Large intestine (tissue), 12 donors: ENCODE measurements at places on chromosomes 7 and 10.

DNA sequence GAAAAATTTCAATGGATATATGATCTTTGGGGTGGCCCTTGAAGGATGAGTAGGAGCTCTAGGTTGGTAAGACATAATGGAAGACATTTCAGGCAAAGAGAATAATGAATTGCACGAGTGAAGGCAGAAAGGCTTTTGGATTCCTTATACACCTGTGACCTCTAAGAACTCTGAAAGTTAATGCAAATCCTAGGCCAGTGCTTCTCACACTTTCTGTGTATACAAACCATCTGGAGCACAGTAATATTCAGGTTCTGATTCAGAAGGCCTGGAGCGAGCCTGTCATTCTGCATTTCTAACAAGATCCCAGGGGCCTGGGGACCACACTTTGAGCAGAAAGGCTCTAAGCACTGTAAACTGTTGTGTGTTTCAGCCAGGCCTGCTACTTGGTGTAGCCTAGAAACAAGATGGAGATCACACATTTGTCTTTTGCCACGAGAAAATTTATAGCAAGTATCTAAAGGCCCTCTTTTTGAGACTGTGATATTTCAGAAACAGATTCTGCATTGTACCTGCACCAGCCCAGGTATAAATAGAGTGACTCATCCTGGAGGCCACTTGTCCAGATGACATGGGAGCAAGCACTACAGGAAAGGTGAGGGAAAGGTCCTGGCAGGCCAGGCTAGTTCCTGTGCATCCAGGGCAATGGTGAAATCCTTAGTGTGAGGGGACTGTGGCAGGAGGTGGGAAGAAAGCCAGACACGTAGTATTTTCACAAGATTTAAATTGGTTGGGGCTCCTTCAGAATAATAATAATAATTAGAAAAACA lies 24.4 kb downstream of the MRPS33 start:
- DNase-seq: no peak

GRCh38 chr10:77505431-77506334 lies 131.9 kb downstream of the KCNMA1 start:
- DNase-seq: no peak

- no peak for DNase-seq
Observed at GRCh38 chr7:128699196-128699712, 27.2 kb downstream of the GARIN1A start.

DNA sequence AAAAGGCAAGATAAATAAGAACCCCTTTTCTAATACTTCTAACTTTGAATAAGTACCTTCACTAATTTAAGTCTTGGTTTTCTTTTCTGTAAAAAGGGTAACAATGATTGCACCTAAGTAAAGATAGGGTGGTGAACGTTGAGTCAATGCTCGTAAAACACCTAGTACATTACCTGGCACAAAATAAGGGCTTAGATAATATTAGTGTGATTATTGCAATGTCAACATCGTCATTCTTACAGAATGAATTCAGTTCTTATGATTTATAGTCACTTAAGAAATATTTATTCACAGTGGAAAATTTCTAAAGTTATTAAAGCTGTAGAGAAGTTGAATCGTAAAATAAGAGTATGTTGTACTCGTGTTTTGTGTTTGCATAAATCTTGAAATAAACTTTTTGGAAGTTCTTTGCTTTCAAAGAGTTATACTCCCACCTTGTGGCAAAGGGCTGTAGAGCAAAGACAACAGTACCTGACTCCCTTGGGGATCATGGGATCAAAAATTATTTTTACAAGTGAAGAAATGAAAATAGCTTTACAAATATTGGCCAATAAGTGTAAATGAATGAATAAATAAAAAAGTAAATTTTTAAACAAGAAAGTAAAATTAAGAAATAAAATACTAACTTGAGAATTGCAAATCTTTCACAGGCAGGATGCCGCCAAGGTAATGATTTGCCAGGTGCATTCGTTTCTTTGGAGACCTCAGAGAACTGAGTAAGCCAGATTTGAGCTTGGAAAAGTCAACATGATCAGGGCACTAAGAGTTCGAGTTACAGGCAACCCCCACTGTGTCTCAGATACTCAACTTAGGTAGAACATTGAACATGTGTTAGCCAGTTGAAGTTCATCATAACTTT lies 285.8 kb upstream of the CACNA2D1 start:
- peak; percentile 12 for DNase-seq

- no peak for DNase-seq
Observed at GRCh38 chr10:114437473-114438292, 33.4 kb upstream of the AFAP1L2 start.

DNA sequence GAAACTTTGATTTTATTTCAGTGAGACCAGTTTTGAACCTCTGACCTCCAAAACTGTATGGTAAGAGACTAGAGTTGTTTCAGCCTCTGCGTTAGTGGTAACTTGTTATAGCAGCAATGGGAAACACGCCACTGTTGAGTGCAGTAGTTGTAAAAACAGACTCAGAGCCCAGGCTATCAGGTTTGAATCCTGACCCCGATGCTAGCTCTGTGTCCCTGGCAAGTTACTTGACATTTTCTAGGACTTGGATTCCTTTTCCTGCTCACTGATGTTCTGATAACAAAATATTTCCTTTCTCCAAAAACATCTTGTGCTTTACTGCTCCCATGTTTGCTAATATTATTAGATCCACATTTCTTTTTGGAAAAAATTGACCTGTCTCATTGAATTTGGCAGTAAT lies 131.0 kb downstream of the PLXDC2 start:
- no peak for DNase-seq

DNA sequence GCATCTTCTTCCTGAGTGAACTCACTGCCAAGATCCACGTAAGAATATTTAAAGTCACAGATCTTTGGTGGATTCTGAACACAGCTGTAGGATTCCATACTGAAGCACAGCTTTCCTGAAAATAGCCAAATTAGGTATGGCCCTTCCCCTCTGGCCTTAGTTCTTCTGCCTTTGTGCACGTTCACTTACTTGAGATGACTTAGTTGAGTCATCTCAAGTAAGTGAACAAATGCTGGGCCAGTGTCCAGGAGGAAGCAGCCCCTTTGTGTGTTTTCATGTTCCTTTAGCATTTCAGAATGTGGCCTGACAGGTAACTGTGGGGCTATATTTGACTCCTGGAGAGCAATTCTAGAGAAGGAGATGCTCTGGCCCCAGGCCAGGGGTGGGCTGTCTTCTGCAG lies 51.5 kb downstream of the CCNY start:
- DNase-seq: no peak

GRCh38 chr10:15624401-15625196 lies 95.1 kb downstream of the ITGA8 start:
- DNase-seq: no peak

- DNase-seq: no peak
Observed at GRCh38 chr7:47478017-47478344, 103.9 kb downstream of the TNS3 start.

GRCh38 chr10:124961248-124961570 lies 19.3 kb downstream of the ZRANB1 start:
- no peak for DNase-seq

GRCh38 chr7:128254470-128254869 lies 13.4 kb downstream of the LEP start:
- no peak for DNase-seq

- DNase-seq: no peak
Observed at GRCh38 chr10:132155723-132156381, 30.9 kb upstream of the DPYSL4 start.

DNA sequence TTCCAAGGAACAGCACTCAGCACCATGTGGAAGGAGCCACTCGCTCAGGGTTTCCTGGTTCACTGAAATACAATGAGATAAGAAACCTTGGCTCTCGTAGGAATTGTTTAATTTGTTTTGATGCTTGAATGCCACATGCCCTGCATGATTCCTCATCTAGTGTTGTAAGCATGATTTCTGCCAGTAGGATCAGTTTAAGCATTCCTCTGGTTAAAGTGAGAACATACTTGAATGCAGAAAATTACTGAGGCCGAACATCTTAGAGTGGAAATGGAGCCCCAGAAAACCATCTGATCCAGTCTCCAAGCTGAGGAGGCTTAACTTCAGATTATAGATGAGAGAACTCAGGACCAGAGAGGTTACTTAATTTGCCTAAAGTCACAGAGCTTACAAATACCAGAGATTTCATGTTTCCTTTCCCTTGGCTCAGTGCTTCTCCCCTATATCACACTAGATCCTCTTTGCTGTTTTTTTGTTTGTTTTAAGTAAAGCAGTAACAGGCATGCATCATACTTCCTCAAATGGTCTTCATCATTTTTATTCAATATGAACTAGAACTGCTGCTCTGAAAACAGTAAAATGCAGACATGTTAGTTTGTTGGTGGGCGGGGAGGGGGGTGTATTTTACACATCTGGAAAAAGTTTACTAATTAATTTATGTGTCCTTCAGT lies 125.1 kb downstream of the ADAM12 start:
- no peak for DNase-seq

- no peak for DNase-seq
Observed at GRCh38 chr10:110569122-110569521, 1.6 kb downstream of the SMC3 start.

GRCh38 chr7:19284596-19285300 lies 139.5 kb upstream of the FERD3L start:
- DNase-seq: no peak

GRCh38 chr7:4835398-4836205 lies 26.2 kb downstream of the PAPOLB start:
- no peak for DNase-seq

- DNase-seq: no peak
Observed at GRCh38 chr7:69663911-69664832, 65.9 kb downstream of the AUTS2 start.

- DNase-seq: no peak
Observed at GRCh38 chr7:133252506-133252857, 396 bp upstream of the EXOC4 start.

- DNase-seq: no peak
Observed at GRCh38 chr10:8873310-8873709, 818.8 kb downstream of the GATA3 start.

- no peak for DNase-seq
Observed at GRCh38 chr10:91162050-91162494, 58.4 kb upstream of the PCGF5 start.

DNA sequence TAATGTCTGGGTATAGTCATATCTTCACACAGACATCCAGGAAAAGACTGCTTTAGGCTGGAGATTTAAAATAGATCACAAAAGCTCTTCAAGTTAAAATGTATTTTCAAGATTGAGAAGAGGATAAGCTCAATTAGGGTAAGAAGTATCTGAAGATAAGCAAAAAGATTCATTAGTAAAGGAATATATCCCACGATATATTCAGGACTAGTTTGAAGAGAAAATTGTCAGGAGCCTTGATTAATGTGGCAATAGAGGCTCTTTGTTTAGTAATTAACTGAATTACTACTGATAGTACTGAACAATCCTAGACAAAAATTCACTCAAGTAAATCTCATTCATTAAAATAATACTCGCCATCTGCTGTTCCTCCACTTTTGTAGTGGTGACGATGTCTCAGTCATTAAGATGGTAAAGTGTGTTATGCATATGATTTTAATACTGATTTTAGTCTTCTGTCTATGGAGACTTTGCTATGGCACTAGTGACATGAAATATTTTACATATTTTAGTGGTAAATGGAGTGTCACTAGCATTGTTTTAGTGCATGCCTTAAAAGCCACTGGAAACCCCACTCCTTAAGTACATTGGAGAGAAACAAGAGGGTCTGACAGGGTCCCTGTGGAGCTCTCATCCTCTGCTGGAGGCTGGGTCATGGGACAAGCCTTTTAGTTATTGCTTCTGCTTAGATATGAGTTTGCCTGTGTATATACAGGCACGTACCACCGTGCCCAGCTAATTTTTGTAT lies 32.8 kb downstream of the INPP5F start:
- no peak for DNase-seq

DNA sequence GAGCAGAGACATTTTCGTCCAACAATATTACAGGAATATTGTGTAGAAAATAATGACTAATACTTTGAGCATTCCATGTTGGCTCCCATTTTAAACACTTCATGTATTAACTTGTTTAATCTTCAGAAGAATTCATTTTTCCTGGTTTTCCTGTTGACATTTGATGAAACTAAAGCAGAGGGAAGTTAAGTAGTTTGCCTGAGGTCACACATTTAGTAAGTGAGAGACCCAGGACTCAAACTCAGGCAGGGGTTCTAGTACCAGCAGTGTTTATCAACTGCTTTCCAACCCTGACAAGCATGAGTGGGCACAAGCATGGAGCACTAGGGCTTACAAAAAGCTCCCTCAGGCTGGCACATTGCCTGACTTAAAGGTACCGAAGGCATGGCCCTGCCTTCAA lies 719.1 kb downstream of the AUTS2 start:
- no peak for DNase-seq

GRCh38 chr7:40194745-40195144 lies 59.9 kb downstream of the SUGCT start:
- no peak for DNase-seq

DNA sequence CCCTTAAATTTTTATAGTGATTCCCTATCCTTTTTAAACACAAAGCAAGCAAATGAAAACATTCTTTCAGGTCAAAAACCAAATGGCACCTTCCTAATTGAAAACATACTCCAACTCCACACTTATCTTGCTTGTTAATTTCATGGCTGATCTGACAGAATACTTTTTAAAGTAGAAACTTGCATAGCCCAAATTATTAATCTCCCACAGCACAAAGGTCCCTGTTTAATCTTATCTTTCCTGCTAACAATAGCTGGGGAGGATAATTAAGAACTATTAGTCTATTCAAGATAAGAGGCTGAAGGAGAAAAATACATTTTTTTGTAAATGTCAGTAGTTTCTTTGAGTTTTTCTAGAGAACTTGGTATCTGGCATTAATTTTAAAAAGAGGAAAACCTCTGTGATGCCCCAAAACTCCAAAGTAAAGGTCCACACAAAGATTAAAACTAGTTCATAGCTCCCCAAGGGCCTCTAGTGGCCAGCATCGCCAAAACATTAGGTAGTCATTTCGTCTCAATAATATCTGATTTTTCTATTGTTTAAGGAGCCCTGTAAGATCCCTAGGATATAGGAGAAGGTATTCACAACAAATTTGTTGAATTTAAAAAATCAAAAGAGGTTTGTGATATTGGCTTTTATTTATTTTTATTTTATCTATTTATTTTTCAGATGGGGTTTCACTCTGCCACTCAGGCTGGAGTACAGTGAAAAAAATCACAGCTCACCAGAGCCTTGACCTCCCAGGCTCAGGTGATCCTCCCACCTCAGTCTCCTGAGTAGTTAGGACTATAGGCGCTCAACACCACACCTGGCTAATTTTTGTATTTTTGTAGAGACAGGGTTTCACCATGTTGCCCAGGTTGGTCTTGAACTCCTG lies 14.7 kb downstream of the CDNF start:
- no peak for DNase-seq

- no peak for DNase-seq
Observed at GRCh38 chr7:106418094-106418493, 133.3 kb upstream of the NAMPT start.

GRCh38 chr7:69515495-69516212 lies 82.6 kb upstream of the AUTS2 start:
- DNase-seq: no peak

- DNase-seq: no peak
Observed at GRCh38 chr10:62813453-62813852, 2.7 kb downstream of the EGR2 start.

GRCh38 chr10:11063856-11064255 lies 46.2 kb downstream of the CELF2 start:
- DNase-seq: no peak

DNA sequence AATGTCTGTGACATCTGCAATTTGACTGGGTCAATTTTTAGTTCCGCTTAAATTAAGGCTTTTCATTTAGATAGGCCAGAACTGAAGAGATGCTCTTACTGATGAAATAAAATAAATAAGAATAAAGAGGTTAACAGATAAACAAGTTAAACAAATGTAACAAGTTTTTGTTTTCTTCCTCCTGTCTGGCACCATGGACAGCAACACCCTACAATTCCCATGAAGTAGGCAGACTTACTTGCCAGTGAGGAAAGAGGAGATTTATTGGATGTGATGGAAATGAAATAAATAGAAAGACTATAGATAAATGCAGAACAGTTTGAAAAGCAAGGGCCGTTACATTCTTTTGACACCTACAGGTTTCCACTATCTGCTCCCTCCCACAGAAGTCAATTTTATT lies 118.5 kb downstream of the AMPH start:
- DNase-seq: no peak
